ENCODE measurements at places on chromosomes 4 and X.
A peak's percentile ranks its signal among the peaks of the same experiment; 100 is the strongest.

- no peak for DNase-seq
Measured at GRCh38 chr4:77586951-77587383, 18.7 kb upstream of the CXCL13 start.

- DNase-seq: no peak
Measured at GRCh38 chr4:92992758-92993157, 689.0 kb downstream of the GRID2 start.

- no peak for DNase-seq
Measured at GRCh38 chr4:168651864-168652263, 155.0 kb downstream of the PALLD start.

GRCh38 chr4:153814789-153815188 lies 25.9 kb upstream of the SFRP2 start:
- DNase-seq: no peak

- no peak for DNase-seq
Measured at GRCh38 chr4:59258002-59258401, 1942.1 kb upstream of the ADGRL3 start.

DNA sequence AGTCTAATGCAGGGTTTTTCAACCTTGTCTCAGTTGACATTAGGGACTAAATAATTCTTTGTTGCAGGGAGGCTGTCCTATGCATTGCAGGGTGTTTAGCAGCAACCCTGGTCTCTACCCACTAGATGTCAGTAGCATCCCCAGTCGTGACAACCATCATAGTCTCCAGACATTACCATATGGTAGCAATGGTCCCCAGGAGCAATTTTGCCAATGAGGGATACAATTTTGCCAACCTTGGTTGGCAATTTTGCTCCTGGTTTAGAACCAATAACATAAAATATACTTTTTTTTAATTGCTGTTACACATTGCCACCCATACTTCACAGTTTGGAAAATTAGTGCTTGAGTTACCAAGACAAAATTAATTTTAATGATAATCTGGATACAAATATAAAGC lies 6.0 kb downstream of the EREG start:
- DNase-seq: peak; percentile 65

GRCh38 chr4:95540227-95540626 lies 8.5 kb downstream of the UNC5C start:
- no peak for DNase-seq

DNA sequence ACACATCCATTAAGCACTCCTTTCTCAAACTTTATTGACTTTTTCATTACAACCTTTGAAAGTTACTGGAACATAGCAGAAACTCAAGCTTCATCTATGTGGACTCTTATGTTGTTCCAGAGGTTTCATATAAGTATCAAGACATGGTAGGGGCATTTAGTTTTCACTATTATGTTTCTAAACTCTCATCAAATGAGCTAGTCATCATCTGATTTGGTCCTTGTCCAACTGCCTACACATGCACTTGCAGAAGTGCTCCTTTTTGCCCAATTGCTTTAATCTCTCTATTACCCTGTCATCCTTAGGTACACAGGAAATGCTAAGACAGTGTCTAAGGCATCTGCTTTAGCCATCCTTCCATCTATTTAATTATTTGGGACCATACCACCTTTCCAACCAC lies 42.2 kb upstream of the EPGN start:
- DNase-seq: no peak

DNA sequence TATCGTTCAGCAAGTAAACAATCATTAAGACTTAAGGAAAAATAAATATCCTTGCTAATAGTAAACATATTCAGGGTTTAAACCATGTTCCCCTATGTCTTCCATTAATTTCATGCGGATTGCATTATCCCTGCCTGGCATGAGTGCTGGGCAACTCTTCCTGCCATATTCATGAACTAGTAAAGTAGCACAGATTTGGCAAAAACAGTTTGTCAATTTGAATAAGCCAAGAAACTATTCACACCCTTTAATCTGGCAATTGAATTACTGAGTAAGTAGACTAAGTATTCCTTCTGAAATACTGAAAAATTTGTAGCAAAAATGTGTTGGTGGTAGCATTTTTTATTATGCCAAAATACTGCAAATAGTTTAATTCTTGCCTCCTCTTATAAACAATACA lies 512.0 kb downstream of the NLGN4X start:
- DNase-seq: no peak

GRCh38 chrX:135416546-135416945 lies 5.2 kb upstream of the SMIM10L2A start:
- no peak for DNase-seq

DNA sequence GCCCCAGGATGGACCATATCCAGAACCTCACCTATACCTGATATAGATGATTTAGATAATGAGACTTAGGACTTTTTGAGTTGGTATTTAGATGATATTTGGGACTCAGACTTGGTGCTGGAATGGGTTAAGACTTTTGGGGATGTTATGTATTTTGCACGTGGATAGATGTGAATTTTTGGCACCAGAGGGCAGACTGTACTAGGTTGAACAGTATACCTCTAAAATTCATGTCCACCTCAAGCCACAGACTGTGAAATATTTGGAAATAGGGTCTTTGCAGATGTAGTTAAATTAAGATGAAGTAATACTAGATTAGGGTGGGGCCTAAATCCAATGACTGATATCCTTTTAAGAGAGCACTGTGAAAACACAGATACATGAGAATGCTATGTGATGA lies 15.6 kb downstream of the RBM41 start:
- peak; percentile 3 for DNase-seq

DNA sequence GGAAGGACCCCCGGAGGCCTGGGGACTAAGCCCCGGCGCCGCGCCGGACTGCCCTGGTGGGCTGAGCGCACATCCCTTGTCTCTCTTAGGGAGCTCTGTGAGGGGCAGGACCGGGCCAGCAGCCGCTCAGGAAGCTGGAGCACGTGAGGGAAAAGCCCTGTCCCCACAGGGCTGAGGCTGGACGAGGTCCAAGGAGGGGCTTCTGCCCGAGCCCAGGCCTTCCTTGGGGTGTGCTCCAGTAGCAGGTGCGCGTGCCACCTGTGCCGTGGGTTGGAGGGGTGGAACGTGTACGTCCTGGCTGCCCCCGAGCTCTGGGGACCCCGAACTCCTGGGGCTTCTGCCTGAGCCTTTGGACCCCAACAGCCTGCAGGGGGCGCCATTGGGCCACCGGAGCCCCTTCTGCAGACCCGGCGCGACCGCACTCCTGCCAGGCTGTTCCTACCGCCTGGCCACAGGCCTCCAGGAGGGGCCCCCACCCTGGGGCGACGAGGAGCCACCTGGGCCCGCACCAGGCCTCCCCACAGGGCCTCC lies 27.2 kb downstream of the TACC3 start:
- DNase-seq: peak; percentile 59

- DNase-seq: no peak
Measured at GRCh38 chr4:179415037-179415846, 1973.0 kb upstream of the AGA start.

DNA sequence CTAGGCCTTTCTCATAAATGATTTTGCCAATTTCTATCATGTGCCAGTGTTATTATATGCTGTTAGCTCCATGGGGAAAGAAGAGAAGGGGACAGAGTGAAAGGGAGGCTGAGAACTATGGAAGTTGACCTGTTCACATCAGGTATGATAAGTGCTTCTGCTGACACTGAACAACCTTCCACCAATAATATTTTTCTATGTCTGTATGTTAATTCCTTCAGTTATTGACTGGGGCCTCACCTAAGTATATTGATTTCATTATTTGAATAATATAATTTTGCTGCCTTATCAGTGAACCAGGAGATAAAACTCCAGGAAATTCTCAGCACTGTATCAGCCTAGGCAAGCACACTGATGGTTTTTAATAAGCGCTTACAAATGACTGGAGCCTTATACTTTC lies 262.8 kb downstream of the SNCA start:
- DNase-seq: no peak

GRCh38 chrX:46957297-46957696 lies 45.1 kb downstream of the JADE3 start:
- no peak for DNase-seq

DNA sequence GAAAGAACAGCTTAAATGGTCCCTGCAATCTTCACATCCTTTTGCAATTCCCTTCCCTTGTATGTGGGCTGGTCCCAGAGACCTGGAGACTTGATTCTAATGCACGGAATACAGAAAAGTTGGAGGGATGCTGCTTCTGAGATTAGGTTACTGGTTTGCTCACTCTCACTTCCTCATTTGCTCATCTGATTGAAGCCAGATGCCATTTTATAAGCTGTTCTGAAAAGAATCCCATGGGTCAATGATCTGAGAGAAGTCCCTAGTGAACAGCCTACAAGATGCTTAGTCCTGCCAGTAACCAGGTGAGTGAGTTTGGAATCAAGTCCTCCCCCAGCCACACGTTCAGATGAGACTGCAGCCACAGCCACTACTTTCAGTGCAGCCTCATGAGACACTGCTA lies 35.9 kb downstream of the MAGEA1 start:
- DNase-seq: no peak

- no peak for DNase-seq
Measured at GRCh38 chr4:146165840-146166239, 9.7 kb upstream of the LSM6 start.

DNA sequence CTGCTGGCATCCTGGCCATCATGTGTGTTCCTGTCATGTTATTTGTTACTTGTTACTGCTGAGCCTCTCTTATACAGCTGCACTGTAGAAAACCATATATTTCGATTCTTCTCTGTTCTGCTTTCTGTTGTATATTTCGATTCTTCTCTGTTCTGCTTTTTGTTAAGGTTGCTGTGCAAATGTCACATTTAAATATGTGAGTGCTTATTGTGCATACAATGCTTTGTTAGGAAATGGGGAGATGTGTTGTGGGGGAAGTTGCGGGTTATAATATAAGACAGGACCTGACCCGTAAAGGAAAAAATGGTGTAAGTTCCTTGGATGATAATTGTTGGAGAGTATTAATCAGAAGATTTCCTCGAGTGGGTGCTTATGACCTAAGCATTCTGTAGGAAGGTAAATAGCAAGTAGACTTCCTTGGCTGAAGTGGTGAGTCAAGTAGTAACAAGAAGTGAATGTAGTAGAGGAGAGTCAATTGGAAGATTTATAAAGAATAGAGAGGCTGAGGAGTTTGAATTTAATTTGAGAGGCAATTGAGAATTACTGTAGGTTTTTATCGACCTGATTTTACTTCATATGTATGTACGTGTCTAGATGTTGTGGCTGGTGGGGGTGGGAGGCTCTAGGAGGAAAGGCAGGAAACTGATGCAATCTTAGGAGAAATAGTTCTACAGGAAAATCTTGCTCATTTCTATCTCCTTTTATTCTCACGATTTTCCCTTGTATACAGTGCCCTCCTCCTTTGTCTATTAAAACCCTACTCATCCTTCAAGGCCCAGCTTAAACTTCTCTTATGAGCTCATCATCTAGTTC lies 8.5 kb downstream of the OGT start:
- no peak for DNase-seq

DNA sequence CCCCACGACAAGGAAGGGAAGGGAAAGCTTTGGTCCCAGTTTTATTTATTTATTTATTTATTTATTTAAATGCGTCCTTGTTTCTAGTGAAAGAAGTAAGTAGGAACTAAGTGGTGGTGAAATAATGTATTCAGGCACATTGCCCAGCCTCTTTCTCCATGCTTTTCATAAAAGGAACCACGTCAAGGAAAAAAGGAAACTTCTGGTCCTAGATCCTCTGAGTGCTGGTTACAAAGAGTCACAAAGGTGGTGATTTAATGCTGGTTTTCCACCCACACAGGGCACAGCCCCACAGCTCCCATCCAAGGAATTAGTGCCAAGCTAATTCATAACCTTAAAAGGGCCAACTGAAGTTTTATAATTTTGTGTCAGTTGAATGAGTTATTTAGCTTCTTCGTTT lies 206.6 kb upstream of the GYPA start:
- no peak for DNase-seq

- DNase-seq: no peak
Measured at GRCh38 chr4:98816816-98817215, 112.1 kb downstream of the EIF4E start.

DNA sequence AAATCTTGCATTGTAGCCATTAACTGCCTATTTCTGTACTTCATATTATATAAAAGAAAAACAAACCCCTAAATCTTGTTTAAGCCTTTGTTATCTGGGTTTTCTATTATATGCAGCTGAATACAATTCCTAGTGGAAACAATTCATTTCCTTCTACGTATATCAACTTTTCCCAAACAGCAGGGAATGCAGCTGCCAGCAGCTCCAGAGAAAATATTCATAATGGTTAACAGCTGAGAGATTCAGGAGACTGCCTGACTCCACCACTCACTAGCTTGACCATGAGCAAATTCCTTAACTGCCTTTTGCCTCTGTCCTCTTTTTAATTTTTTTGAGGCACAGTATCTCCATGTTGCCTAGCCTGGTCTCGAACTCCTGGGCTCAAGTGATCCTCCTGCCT lies 146.2 kb downstream of the SPATA18 start:
- DNase-seq: no peak

DNA sequence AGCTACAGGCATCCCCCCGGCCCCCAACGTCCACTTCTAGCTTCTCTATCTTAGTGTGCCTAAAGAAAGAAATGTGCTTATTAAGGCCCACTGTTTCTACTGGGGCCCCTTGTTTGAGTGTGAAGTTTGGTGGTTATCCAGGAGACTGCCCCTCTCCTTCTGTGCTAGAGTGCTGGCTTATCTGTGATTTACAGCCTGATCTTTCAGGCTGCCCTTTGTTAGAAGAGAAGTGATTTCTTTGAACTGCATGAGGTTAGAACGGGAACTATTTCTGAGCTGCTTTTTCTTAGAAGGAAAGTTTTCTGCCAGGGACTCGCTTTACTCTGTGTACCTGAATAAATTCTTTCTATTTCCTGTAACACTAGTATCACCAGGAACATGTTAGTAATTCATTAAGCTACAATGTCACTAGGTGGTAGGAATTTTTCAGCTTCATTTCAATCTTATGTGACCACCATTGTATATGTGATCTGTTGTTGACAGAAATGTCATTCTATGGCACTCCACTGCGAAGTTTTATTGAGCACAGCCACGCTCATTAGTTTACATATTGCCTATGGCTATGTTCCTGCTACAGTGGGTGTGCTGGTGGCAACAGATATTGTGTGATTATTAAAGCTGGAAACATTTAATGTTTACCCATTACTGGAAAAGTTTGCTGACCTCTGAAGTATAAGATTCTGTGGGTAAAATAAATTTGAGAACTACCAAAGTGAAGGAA lies 193.8 kb upstream of the CXorf51B start:
- DNase-seq: no peak

DNA sequence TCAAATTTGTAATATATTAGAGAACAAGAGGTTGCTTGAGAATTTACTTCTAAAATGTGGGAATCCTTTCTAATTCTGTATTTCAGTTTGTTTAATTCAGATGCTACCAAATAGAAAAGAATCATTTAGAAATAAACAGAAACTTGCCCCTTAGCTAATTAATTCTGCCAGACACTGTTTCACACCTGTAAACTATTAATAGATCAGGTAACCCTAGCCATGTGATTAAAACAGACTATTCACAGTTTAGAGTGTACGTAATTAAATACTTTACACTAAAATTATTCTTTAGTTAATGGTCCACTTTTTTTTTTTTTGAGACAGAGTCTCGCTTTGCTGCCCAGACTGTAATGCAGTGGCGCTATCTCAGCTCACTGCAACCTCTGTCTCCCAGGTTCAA lies 124.0 kb downstream of the PTPN13 start:
- no peak for DNase-seq

- no peak for DNase-seq
Measured at GRCh38 chr4:147339100-147339499, 141.8 kb upstream of the EDNRA start.

GRCh38 chr4:170497112-170497511 lies 407.4 kb upstream of the AADAT start:
- no peak for DNase-seq
